ENCODE measurements at places on chromosomes 1 and 21.

DNA sequence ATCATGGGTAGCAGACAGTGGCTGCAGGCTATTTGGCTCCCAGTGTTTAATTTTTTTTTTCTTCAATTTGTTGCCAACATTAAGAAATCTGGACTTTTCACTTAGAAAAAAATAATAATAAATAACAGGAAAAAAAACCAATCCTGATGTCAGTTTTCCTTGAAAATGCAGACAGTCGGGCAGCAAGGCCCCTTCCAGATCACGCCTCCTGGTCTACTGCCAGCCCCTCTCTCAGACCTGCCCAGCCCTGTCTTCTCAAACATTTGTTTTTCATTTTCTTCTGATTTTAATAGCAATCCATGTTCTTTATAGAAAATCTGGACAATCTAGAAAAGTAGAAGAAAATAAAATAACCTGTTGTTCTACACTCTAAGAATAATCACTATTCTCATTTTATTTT lies 15.5 kb downstream of the IFNGR2 start:
- DNase-seq = no peak

DNA sequence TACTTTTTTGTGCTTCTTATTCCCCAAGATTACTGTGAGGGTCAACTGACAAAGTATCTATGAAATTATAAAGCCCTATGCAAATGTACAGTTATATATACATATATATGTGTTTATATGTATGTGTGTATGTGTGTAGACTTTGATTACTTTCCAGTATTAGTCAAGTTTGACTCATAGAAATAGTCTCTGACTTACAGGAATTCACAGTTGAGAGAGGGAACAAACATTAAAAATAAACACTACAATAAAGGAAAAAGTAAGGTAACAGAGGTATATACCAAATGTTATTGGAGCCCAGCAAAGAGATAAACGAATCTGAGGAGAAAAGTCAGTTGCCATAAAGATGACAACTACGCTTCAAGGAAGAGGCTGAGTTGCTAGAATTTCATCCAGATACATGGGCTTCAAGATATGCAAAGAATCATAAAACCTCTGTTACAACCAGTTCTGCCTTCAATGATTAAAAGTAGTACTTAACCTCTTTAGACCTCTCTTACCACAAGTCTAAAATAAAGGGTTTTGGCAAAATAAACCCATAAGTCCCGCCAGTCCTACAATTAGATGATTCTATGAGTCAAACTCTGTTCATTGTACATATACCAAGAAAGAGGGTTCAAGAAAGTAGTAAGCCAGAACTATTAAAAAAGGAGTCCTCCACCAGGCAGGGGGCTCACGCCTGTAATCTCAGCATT lies 7.2 kb downstream of the IFT25 start:
- no peak for DNase-seq

DNA sequence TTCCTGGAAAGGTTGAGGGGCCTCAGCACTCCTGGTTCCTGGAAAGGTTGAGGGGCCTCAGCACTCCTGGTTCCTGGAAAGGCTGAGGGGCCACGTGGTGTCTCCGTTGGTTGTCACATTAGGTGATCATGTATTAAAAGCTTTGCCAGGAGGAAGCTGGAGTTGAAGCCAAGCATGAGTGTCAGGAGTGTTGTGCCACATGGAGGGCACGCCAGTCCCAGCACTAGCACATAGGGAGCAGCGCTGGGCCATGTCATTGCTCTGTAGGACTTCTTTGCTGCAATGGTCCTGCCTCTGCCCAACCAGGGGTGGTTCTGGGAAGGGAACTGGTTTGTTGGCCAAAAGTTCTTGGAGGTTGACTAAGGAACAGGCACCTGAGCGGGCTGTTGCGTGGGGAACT lies 13.3 kb downstream of the ATP5PO start:
- no peak for DNase-seq

DNA sequence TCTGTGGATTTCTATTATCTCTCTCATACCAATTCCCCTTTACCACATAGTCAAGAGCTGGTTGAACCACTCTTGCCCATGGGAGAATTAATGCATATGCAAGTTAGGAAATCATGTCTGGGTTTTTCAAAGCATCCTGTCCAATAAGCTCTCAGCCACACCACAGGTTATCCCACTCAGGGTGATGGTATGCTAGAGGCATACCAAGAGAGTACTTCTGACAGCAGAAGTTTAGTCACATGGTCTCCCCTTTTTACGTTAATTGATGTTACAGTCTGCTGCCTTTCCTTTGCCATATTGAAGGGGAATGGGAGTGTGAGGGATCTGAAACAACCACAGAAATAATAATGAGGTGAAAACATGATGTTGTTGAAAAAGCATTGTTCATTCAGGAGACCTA lies 135.8 kb upstream of the PBX1 start:
- no peak for DNase-seq

- DNase-seq = no peak
Observed at GRCh38 chr21:20949884-20950283, 48.3 kb upstream of the NCAM2 start.

DNA sequence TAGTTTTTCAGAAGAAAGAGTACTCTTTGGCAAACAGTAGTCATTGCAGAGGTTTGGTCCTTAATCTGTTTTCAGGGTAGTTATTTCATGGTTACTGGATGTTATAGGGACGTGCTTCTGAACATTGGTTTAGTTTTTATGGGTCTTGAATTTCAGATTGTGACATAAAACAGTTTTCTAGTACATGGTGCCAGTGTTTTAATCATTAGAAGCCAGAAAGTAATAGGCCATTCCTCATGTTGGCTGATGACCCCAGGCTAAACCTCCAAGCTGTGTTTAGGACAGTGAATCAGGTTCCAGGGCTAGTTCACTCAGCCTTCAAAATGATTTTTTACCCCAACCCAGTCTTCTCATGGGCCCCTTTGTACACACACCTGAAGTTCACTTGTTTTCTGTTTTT lies 73.3 kb downstream of the OLFML2B start:
- no peak for DNase-seq

DNA sequence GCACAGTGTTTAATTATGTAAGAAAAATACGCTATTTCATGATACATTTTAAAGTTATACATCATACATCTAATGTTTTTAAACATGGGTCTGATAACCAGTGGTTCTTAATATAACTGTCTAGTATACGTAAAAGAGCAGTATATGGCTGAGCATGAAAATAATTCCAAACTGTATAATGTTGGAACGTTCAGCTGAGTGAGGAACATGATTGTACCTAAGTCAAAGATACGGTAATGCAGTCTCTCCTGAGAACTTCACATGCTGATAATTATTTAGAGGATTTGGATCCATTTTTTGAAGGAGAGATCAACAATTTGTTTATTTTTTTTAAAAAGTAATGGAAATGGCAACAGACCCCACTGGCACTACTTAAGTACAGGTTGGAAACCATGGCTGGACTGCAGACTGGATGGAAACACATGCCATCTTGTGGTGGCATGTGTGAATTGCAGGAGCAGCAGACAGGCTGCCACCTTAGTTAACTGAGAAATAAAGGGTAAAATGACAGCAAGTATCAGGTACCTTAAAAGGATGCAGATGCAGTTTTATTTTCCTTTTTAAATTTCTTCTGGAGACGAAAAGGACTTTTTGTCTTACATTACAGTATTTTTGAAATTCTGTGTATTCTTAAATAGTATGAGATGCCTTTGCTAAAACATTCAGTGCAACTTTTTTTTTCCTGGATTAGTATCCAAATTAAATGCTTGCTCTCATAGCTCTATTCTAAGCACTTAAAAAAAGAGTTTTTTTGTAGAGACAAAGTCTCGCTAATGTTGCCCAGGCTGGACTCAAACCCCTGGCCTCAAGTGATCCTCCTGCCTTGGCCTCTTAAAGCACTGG lies 73.8 kb downstream of the MTR start:
- DNase-seq = peak; percentile 72

DNA sequence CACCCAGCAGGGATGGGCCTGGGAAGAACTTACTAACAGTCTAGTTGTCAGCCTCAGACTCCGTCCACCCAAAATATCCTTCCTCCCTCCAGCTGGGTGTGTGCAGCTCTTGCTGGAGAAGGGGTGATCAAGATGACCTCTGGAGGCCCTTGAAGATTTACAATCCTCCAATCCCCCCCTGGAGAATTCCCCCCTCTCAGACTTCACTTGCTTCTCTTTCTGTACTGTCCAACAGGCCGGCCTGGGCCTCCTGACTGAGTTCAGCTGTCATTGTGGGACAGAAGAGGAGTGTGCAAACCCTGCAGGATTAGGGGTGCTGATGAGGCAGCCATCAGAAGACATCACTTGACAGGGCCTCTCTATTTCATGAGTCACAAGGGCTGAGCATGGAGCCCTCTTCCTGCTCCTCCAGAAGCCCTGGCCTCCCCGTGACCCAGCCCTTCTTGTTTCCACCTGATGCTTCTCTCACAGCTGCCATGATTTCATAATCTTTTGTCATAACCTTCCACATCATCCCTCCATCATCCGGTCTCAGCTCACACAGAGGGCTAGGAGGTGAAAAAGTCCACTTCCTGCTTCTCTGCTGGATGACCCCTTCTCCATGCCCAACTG lies 17.5 kb upstream of the IGFN1 start:
- DNase-seq = no peak

- DNase-seq = peak; percentile 39
Observed at GRCh38 chr21:33231526-33231925, 1.8 kb downstream of the IFNAR2 start.

DNA sequence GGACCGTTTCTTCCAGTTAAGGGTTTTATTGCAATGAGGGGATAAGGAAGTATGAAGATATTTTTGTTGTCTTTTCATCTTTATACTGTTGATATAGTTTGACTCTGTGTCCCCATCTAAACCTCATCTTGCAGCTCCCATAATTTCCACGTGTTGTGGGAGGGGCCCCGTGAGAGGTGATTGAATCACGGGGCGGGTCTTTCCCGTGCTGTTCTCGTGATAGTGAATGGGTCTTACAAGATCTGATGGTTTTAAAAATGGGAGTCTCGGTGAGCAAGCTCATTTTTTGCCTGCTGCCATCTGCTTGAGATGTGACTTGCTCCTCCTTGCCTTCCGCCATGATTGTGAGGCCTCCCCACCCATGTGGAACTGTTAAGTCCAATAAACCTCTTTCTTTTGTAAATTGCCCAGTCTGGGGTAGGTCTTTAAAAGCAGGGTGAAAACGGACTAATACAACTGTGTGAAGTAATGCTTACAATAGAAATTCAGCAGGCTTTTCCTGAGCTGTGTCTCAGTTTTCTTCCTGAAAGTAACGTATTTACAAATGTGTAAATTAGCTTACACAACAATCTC lies 377.3 kb downstream of the SIPA1L2 start:
- DNase-seq = no peak

GRCh38 chr1:62181532-62181931 lies 13.1 kb upstream of the L1TD1 start:
- DNase-seq = no peak

DNA sequence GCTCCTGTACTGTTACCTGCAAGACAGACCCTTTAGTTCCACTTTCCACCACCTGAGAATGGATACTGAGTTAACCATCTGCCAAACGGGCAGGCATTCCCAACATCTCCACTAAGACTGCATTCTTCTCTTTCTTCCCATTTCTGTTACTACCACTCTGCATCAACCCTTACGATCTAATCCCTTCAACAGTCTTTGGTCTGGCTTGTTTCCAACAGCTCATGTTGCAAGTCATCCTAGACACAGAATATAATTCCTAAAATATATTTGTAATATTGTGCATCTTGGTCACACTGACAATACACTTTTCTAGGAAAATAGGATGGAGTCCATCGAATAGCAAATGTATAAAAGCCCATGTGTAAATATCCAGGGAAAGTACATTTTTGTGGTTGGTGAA lies 166.7 kb downstream of the SIPA1L2 start:
- no peak for DNase-seq

DNA sequence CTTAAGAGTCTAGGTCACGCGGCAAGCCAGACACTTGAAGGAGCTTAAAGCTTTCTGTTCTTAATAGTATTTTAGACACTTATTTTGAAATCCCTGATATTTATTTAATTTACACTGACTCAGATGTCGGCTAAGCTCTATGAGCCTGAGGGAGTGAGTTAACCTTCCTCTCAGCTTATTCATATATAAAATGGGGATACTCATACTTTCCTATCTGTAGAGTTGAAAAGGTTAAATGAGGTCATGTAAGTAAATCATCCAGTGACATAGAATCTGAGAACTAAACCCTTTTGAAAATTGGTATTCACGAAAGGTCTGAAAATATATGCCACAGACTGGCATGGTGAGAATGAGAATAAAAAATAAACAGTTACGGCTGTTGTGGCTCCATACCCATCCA lies 1.4 kb upstream of the GPR161 start:
- DNase-seq = no peak

GRCh38 chr1:111814642-111815041 lies 58.9 kb downstream of the DDX20 start:
- no peak for DNase-seq

DNA sequence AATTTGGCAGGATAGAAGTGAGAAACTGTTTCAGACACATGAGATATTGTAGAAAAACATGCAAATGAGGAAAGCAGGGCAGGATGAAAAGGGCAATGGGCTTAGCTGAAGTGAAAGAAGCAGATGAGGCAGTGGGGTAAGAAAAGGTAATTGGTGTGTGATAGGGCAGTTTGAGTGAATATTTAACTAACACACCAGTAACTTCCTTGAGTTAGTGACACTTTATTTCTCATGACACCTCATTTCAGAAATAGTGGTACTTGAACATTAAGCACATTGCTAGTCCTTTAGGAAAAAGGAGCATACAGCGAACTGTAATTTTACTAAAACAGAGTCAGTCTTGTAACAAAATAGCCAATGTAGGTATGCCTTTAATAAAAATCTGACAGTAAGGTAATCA lies 415.0 kb downstream of the DPYD start:
- peak; percentile 2 for DNase-seq

GRCh38 chr21:32360401-32360975 lies 32.3 kb downstream of the URB1 start:
- DNase-seq = no peak

GRCh38 chr1:18530587-18531502 lies 50.1 kb downstream of the KLHDC7A start:
- DNase-seq = no peak

- DNase-seq = no peak
Observed at GRCh38 chr1:151512326-151512725, 1.1 kb downstream of the CGN start.

- DNase-seq = peak; percentile 40
Observed at GRCh38 chr1:212595787-212596714, 12.5 kb upstream of the ATF3 start.

GRCh38 chr1:27416387-27417111 lies 24.1 kb downstream of the GPR3 start:
- peak; percentile 90 for DNase-seq

DNA sequence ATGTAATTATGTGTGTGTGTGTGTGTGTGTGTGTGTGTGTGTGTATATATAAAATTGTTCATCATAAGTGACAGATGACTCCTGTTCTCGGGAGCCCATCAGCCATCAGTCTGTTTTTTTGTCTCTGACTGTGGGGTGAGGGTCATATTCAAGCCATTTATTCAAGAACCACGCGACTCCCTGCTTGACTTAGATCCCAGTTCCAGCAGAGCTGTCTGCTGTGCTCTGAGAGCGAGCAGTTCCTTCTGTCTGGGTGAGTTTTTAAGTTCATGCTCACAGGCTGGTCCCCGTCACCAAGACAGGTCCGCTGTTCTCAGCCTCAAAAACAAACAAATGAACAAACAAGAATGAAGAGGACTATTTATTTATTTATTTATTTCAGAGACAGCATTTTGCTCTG lies 18.3 kb upstream of the NPPB start:
- DNase-seq = no peak
